Stimulated activated CD4-positive, alpha-beta T cell treated with anti-CD3 and anti-CD28 coated beads, TNF-alpha, amount 100 ng/mL, for 48 hours (primary cell): ENCODE measurements at places on chromosomes 11 and 22.
A peak's percentile ranks its signal among the peaks of the same experiment; 100 is the strongest.

DNA sequence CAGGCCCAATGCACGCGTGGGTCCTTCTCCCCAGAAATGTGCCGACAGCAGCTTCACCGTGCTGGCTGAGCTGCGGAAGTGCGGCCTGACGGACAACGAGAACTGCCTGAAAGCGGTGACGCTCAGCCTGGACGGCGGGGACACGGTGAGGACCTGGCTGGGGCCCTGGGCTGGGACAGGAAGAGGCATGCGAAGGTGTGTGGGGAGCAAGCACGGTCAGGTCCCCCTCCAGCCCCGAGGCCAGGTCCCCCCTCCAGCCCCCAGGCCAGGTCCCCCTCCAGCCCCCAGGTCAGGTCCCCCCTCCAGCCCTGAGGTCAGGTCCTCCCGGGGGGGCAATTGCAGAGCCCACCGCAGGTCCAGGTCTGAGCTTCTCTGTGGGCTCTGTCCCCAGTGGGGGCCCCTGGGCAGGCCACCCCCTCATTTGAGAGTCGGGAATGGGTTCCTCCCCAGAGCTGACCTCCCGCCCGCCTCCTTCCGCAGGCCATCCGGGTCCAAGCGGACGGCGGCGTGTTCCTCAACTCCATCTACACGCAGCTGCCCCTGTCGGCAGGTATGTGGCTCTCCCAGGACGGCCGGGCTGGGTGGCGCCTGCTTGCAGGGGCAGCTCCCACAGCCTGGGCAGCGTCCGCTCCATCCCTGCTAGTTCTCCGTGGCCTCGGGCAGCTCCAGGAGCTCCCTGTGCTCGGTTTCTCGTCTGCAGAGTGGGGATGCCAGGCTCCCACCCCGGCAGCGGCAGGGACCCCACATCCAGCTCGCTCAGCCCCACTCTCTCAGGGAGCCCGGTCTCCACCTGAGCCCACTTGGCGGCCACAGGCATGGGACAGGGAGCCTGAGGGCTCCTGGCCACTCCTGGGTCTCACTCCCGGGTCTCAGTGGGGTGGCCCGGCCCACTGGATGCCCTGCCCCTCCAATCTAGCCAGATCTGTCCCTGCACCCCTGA, 7.9 kb downstream of the MUC5B start:
- no peak for DNase-seq

DNA sequence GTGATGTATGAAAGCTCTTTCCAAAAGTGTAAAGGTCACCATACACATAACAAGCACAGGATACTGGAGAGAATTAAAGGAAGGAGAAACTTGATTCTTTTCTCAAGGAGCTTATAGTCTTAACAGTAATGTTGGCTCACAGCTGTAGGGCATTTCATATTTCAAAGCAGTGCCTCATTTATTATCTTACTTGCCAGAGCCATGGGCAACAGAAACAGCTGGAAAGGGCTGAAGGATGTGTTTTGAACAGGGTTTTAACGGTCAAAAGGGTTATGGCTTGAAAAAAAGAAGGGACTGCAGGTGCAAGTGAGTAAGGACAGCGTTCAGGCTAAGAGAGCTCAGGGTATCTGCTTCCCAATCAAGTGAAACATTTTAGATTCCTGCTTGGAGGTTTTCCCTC, 2.7 kb upstream of the GRAMD1B start:
- DNase-seq, result no peak

DNA sequence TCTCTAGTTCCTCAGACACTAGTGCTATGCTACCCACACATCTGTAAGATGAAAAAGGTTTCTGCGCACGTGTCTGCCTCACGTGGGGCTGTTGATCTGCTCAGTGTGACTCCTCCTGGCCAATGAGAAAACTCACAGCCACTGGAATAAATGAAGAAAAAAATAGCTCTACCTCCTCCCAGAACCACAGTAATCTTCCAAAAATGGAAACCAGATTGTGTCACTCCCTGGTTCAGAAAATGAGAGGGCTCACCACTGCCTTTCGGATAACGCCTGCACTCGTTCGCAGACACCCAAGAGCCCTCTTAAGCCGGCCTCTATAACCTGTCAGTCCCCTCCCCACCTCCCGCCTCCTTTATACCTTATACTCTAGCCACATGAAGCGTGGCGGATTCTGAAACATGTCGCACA, 5.1 kb downstream of the APBB1 start:
- no peak for DNase-seq

GRCh38 chr11:83751041-83751440, 464.9 kb upstream of the CCDC90B start:
- DNase-seq, result no peak

DNA sequence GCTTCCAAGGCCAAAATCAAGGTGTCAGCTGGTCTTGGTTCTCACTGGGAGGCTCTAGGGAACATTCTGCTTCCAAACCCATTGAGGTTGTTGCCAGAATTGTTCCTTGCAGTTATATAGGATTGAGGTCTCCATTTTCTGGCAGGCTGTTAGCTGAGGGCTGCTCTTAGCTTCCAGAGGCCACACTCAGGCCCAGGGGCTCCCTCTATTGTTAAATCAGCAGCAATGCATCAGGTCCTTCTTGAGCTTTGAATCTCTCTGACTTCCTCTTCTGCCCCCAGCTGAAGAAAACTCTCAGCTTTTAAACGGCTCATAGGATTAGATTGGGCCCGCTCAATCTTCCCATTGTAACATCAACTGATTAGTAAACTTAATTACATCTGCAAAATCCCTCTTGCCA, 39.3 kb upstream of the BSX start:
- peak; percentile 7 for DNase-seq

DNA sequence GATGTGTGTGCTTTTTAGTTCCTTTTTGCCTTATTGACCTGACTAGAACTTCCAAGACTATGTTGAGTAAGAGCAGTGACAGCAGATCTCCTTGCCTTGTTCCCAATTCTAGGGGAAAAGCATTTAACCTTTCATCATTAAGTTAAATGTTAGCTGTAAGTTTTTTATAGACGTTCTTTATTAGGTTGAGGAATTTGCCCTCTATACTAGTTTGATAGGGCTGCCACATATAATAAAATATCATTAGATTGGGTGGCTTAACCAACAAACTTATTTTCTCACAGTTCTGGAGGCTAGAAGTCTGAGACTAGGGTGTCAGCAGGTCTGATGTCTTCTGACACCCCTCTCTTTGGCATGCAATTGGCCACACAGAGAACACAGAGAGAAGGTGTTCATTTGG, 32.6 kb upstream of the B3GNT6 start:
- no peak for DNase-seq

DNA sequence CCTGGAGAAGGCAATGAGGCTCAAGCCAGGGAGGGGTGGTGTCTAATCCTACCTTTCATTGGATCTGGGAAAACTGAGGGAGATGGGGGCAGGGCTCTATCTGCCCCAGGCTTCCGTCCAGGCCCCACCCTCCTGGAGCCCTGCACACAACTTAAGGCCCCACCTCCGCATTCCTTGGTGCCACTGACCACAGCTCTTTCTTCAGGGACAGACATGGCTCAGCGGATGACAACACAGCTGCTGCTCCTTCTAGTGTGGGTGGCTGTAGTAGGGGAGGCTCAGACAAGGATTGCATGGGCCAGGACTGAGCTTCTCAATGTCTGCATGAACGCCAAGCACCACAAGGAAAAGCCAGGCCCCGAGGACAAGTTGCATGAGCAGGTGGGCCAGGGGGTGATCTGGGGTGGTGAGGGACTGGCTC, at the start of gene FOLR1:
TSS of gene FOLR1 (plus strand) at position 180 of the 421 bp plus-strand sequence. CDS start at position 214, 34 bp downstream.
- no peak for DNase-seq

GRCh38 chr11:334264-334994, 13.8 kb upstream of the IFITM3 start:
- no peak for DNase-seq

DNA sequence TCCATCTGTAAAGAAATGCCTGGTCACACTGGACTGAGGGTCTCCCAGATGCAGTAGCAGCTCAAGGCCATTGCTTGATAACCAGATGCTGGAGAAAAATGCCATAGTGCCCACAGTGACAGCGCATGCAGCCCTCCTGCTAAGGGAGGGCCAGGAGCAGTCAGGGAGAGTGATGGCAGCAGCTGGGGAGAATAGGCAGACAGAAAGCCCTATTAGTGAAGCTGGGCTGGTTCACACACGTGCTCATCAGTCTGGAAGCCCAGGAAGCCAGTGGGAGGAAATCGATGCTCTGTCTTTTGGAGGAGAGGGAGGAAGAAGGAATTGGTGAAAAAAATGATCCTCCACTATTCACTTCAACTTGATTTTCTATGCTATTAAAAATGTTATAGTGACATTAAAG, 82.9 kb downstream of the OSBP2 start:
- no peak for DNase-seq

DNA sequence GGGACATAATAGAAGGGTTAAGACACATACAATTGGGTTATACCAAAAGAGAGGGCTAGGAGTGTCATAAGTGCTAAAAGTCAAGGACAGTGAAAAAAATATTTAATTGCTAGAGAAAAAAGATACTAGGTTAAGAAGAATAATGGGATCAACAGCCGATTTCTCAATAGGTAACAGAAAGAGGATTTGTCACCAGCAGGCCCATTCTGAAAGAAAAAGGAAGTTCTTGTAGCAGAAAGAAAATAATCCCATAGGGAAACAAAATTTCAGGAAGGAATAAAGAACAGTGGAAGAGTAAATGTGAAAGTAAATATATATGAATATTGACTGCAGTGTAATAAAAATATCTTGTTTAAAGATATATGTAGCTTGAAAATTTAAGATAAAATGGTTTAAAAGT, 43.3 kb upstream of the ADORA2A start:
- no peak for DNase-seq

DNA sequence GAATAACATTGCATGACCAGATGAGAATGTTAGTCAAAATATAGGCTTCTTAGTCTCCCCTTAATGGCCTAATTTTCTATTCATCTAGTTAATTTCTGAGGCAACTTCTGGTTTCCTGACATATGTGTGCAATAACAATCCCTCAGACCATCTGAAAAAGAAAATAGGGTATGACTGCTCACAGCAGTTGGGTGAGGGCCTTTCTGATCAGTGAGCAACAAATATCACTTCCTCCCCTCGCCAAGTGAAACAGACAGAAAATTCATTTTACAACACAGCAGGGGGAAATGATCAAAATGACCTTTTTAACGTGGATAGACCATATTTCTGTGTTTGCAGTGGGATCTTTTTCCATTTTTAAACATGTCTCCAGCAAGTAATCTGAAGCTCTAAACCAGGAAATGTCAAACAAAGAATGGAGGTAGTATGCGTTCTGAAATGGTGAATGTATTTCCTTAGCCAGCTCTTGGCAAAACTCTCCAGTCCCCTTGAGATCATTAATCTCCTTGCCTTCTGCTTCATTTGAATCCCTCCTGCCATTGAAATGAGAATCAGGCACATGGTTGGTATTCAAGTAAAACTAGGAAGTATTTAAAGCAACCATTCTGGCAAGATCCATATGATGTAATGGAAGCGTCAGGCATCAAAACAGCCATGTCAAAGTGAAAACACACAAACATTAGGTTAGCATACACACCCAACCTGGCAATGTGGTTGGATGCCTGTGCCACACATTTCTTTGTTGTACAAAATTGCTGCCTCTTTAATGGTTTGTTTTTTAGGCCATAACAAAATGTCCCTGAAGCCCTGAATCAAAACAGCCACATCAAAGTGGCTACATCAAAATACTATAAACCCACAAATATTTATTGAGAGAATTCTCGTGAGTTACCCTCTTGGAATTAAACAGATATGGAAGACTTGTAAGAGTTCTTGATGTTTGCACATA, 100.1 kb downstream of the SLC1A2 start:
- no peak for DNase-seq

- peak; percentile 40 for DNase-seq
These were observed 1.6 kb downstream of the MAML2 start for GRCh38 chr11:96341211-96342013.

DNA sequence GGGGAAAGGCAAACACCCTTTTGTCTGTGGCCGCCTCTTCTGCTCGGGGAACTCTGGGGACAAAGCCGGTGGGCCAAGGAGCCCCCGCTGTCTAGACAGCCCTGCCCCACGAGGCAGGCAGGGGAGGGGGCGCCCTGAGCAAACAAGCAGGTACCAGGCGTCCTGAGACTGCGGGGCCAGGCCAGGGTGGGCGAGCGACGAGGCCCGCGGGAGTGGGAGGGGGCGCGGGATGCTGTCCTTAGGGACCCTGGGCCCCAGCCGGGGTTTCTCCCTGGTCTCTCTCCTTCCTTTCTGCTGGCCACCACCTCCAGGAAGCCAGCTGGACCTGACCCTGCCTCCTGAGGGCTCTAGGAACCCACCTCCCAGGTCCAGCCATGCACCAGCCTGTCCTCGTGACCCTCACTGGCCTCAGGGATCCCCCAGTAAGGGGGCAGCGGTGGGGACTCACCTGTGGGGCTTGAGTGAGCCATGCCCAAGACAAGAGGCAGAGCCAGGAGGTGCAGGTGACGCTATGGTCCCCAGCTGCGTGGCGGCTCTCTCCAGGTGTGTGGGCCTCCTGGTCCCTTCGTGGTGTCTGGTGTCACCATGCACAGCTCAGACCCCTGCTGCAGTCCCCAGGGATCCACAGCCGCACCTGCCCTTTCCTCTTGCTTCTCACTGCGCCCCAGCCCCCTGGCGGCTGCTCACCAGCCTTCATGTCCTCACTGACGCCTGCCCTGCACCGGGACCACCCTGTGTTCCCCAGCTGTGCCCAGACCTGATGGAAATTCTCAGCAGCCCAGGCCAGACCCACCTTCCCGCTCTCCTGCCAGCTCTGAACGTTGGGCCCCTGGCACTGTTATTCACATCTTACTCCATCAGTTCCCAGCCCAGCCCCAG, 26.5 kb upstream of the MUC5AC start:
- DNase-seq, result no peak

GRCh38 chr22:26905076-26905475, 247.7 kb downstream of the MIAT start:
- no peak for DNase-seq

DNA sequence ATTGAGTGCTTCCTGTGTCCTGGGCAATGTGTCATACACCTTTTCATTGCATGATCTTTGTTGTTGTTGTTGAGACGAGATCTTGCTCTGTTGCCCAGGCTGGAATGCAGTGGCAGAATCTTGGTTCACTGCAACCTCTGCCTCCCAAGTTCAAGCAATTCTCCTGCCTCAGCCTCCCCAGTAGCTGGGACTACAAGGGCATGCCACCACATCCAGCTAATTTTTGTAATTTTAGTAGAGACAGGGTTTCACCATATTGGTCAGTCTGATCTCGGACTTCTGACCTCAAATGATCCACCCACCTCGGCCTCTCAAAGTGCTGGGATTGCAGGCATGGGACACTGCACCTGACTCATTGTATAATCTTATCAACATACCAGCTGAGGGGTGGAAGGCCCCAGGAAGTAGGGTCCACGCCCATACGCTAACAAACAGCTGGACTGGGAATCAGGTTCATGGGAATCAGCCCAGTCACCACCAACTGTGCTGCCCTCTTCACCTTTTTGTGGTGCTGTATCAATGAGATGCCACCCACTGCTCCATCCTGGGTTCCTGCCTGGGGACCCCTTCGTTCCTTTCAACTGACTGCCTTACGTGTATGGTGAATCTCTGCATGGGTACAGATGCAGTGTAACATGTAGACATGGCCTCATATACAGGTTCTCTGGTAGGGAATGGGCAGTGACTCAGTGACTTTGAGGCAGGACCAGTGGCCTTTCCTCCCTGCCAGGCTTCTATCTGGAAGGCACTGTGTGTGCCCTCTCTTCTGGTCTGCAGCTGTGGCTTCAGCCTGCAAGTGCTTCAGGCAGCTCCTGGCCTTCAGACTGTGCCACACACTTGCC, 32.5 kb upstream of the YWHAH start:
- no peak for DNase-seq
